Naive thymus-derived CD4-positive, alpha-beta T cell (primary cell): ENCODE measurements at places on chromosomes 2 and 18.

- DNase-seq, result no peak
Measured at GRCh38 chr18:48749768-48750167, 201.0 kb downstream of the SMAD7 start.

- DNase-seq, result no peak
Measured at GRCh38 chr2:100244881-100245605, 77.3 kb downstream of the LONRF2 start.

DNA sequence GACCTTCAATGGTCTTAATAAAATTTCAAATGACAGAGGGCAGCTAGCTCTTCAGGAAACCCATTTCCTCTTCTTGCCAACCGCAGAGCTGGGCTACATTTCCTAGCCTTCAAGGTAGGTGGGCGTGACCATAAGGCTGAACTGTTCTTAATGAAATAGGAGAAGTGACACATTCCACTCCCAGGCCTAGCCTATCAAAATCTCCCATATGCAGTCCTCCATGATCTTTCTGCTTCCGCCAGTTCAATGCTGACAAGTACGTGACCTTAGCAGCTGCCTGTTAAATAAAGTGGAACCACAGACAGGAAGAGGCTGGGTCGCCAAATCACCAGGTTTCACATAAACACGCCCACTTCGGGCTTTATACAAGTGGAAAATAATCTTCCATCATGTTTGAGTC is 13.2 kb downstream of the SERPINE2 start:
- DNase-seq, result peak; percentile 68

GRCh38 chr2:67322353-67323001 is 74.7 kb upstream of the ETAA1 start:
- no peak for DNase-seq

DNA sequence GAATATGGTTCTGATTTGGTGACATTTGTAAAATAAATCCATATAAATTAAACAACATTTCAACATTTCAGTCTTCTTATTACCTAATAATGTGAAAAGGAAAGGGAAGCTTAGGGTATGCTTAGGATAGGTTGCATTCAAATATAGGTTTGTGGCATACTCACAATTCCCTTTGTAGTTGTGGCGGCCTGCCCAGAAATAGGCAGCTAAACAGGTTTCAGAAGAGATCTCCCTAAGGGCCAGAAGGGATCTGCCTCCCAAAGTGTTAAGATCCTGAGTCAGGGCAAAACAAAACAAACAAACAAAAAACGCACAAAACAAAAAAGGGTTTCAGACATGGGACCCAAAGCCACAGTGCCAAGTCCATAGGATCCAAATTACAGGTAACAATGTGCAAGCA is 41.4 kb upstream of the TCF7L1 start:
- DNase-seq, result no peak

DNA sequence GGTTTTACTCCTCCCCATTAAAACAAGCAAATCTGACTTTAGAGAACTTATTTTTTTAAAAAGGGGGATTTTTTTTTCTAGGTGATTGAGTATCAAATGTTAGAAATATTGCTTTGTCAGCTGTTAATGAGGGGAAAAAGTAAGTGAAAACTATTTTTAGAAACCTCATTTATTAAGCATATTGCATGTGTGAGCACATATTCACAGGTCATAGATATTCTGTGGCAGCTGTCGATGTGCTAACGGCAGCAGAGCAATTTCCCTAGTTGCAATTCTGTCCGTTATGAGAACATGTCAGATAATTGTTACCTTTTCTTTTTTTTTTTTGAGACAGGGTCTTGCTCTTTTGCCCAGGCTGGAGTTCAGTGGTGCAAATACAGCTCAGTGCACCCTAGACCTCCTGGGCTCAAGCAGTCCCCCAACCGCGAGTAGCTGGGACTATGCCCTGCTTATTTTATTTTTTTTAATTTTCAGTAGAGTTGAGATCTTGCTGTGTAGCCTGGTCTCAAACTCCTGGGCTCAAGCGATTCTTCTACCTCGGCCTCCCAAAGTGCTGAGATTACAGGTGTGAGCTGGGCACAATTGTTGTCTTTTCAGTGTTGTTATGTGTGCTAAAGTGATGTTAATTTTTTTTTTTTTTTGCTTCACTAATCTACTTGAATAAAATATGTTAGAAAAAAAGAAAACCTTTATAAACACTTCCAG is 69.8 kb downstream of the MTA3 start:
- DNase-seq, result no peak

DNA sequence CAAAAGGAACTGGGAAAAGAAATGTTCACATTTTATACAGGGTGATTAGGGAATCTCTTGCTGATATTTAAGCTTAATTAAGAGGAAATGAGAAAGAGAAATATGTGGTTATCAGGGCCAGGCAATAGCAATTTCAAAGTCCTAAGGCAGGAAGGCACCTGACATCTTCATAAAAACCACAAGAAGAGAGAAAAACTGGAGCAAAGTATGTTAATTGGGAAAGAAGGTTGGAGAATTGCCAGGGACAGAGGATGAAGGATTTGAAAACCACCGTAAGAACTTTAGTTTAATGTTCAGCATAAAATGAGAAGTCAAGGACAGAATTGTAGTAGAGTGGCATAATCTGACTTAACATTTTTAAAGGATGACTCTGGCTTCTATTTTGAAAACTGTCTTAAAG is 691.8 kb upstream of the NRXN1 start:
- DNase-seq, result no peak

DNA sequence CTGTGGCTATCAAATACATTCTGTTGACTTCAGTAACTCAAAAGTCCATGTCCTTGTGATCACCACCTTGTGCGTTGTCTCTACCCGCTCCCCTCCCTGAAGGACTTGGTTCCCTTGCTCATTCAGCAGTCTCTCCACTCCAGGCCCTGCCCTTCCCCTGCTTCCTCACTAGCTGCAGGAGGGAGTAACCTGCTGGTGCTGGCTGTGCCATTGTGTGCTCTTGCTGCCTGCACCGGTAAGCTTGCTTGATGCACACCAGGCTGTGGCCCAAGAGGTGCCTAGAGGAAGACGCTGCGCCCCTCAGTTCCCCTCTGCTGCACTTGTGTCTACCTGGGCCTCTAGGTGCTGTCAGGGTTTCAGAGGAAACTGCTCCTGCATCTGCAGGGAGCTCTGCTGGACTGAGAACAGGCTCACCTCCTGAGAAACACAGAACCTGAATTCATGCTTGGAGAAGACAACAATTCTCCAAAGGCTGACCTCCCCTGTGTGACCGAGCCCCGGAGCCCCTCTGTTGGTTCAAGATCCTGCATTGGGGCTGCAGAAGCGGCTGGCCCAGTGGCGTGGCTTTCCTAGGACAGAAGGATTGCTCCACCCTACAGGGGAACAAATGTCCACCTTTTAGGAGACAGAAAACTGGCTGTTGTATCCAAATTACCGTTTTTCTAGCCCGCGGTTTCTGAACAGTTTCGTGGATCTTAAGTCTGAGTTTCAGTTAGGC is 33.6 kb downstream of the PTPRM start:
- no peak for DNase-seq

DNA sequence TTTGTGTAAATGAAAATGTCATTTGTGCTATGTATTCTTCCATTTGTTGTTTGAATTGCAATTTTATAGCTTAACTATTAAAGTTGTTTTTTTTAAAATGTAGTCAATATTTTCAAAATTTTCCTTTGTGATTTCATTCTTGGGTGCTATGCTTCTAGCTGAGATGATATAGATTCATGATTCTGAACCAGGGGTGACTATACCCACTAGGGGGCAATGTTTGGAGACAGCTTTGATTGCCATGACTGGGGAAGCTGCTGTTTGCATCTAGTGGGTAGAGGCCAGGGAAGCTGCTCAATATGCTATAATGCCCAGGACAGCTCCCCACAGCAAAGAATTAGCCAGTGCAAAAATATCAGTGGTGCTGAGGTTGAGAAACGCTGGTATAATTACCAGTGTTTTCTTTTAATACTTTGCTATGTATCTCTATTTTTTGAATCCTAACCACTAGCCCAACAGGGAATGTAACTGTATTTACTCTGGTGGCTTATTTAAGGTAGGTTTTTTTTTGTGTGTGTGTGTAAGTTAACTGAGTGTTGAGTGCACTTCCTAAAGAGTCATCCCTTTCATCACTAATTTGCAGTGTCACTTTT is 99.7 kb downstream of the MEP1B start:
- DNase-seq, result peak; percentile 25

DNA sequence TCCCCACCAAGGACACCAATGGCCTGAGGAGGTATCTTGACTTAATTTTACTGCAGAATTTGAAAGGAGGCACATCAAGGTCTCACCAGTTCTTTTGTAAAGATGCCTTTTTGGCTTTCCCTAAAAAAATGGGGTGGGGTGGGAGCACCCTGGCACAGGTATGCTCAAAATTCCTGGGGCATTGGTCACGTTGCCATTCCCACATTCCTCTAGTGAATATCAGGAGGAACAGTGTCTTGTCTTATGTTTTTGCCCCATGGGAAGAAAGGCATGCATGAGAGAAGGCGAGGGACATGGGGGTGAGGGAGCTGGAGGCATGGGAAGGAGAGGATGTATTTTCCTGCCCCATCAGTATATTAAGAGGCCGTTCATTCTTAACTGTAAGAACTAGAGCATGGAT is 275.3 kb downstream of the CMPK2 start:
- DNase-seq, result no peak

GRCh38 chr2:212477571-212477970 is 61.0 kb downstream of the ERBB4 start:
- no peak for DNase-seq

GRCh38 chr18:58363767-58364540 is 264.9 kb downstream of the ALPK2 start:
- no peak for DNase-seq

- DNase-seq, result no peak
Measured at GRCh38 chr2:100141906-100142305, 484 bp downstream of the AFF3 start.

DNA sequence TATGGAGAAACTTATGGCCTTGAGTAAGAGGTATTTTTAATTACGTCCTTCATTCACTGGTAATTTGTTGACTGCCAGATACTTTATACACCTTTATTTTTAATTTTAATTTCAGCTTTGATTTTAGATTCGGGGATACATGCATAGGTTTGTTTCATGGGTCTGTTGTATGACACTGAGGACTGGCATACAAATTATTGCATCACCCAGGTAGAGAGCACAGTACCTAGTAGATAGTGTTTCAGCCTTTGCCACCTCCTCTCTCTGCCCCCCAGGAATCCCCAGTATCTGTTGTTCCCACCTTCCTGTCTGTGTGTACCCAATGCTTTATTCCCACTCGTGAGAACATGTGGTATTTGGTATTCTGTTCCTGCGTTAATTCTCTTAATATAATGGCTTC is 137.9 kb downstream of the RTN4 start:
- no peak for DNase-seq

- no peak for DNase-seq
Measured at GRCh38 chr2:190090148-190090547, 27.6 kb upstream of the MSTN start.

GRCh38 chr2:215369181-215369760 is 57.4 kb downstream of the ATIC start:
- DNase-seq, result no peak

- no peak for DNase-seq
Measured at GRCh38 chr2:104375206-104375605, 478.7 kb upstream of the POU3F3 start.

- no peak for DNase-seq
Measured at GRCh38 chr2:193382583-193382982, 1187.8 kb upstream of the TMEFF2 start.

- no peak for DNase-seq
Measured at GRCh38 chr2:97758131-97758705, 44.8 kb downstream of the ZAP70 start.

GRCh38 chr2:199851501-199851810 is 464 bp upstream of the FTCDNL1 start:
- DNase-seq, result no peak
